Pulmonary artery endothelial cell (primary cell): ENCODE measurements at places on chromosomes 5 and 9. TPM values are rescaled to one million over a fixed set of nuclear protein-coding genes. Genes with fewer than 3 reads are reported as not detected.
A peak's percentile ranks its signal among the peaks of the same experiment; 100 is the strongest.

DNA sequence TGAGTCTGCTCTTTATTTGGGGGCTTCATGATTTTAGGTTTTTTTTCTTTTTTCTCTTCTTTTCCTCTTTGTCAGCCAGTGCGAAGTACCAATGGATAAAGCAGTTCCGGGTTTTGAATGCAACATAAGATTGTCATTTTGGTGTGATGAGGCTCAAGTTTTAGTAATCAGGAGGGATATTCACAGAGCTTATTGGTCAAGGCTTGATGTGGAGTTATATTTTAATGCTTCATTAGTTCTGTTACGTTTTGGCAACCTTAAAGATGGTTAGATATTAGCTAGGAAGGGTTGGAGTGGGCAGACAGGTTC, 1.4 kb downstream of the PIK3R1 start:
- no peak for DNase-seq

DNA sequence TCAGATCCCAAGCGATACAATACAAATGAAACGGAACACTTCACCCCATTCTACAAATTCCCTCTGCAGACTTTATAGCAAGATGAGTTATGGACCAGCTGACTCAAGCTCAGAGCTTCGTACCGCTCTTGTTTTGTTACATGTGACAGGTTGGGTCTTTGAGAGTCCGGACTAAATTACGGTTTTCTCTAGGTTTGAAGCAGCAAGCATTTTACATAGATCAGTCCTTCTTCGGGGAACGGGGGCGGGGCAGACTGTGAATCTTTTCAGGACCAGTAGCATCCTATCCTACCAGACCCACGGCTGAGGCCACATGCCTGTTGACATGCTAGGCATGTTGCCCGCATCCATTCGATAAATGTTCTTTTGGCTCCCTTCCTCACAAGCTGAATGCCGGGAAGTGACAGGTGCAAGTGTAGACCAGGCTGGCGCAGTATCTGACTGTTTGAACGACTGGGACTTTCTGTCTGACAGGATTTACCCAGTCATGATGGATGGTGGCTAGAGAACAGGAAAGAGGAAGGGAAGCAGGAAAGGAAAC, 811.0 kb upstream of the GRAMD2B start:
- no peak for DNase-seq

DNA sequence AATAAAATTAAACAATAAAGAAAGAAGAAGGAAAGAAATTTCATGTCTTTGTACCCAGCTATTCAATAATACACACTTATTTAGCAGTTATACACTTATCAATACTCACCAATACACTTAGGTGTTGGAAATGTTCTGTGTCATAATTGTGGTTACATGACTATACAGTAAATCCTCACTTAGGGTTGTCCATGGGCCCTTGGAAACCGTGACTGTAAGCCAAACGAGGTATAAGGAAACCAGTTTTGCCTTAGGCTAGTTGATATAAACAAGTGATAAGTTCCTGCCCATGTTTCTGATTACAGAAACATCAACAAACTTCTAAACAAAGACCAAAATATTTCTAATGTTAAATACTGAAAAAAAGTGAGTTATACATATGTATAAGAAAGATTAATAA, 10.0 kb upstream of the SLCO4C1 start:
- no peak for DNase-seq

DNA sequence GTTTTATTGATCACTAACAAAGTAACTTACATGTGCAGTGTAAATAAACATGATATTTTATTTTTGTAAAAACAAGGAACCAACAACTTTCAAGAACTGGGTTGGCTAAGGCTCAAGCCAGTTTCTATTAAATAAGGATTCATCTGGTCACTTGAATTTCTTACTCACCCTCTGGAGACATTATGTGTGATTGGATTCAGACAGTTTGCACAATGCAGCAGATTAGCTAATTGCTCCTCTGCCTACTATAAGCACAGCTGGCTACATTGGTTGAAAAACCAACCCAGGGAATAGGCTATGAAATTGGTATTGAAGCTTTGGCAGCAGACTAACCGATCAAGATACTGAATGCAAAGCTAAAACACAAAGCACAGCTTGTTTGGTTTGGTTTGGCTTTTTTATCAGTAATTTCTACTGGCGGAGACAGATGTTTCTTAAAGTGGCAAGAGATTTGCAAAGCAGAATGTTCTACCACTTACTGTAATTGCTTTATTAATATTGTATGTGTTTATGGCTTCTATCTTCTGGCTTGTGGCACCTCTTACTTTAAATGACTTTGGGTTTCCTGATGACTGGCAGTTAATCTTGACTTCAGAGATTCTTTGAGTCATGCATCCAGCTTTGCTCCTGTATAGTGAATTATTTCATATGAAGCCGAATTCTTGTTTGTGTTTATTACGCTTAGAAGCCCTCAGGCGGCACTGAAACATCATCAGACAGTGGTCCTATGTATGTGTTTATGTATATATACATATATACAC, 231.5 kb downstream of the MPDZ start:
- no peak for DNase-seq

DNA sequence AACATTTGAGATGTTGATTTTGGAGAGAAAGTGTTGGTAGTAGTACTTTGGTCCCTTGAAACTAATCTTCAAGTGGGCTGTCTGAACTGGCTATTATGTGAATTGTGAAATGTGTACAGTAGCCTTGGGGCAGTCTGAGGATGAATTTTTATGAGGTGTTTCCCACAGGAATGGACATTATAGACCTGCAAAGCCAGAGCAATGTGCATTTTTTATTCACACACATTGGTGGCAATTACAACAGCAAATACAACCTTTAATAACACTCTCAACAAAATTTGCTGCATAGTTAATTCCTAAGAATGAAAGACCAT, 147.0 kb downstream of the PAM start:
- no peak for DNase-seq

PCDHGB4 gene
- 9.3 and 12.4 TPM in 2 replicates for total RNA-seq

GRCh38 chr5:11037080-11037479, 276.0 kb upstream of the DAP start:
- no peak for DNase-seq

GRCh38 chr9:95788521-95788991, 86.9 kb upstream of the ERCC6L2 start:
- no peak for DNase-seq

GBGT1 gene
- total RNA-seq, result 17.3 and 21.5 TPM in 2 replicates

- peak; percentile 79 for DNase-seq
Measured at GRCh38 chr5:96537386-96537785, 104.3 kb upstream of the PCSK1 start.

TAF11L5 gene
- not detected in 2 replicates for total RNA-seq

- no peak for DNase-seq
Measured at GRCh38 chr9:128701227-128701854, 962 bp upstream of the PKN3 start.

- no peak for DNase-seq
Measured at GRCh38 chr5:139150367-139150999, 47.7 kb downstream of the SIL1 start.

- no peak for DNase-seq
Measured at GRCh38 chr9:134851020-134851419, 29.6 kb upstream of the FCN2 start.

- no peak for DNase-seq
Measured at GRCh38 chr5:89090037-89090436, 207.1 kb upstream of the MEF2C start.

HSD17B3 gene
- not detected in 2 replicates for total RNA-seq

RBM27 gene
- total RNA-seq, result 23.4 and 29.0 TPM in 2 replicates

- DNase-seq, result no peak
Measured at GRCh38 chr5:42250-42649, 49.7 kb upstream of the PLEKHG4B start.

DNA sequence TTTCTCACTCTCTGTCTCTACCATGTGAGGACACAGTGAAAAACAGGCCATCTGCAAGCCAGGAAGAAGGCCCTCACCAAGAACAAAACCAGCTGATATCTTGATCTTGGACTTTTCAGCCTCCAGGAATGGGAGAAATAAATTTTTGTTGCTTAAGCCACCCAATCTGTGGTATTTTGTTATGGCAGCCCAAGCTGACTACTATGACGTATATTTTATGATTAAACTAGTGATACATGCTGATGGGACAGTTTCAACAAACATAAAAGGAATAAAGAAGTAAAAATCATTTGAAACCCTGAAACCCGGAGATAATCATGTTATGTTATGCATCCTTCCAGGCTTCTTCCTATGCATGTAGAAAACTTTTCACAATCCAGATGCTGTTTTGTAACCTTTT, 71.5 kb upstream of the ERBIN start:
- DNase-seq, result no peak

- no peak for DNase-seq
Measured at GRCh38 chr5:180790524-180790923, 12.1 kb downstream of the MGAT1 start.

- DNase-seq, result no peak
Measured at GRCh38 chr9:93094658-93095204, 1.3 kb upstream of the CARD19 start.

BRINP1 gene
- total RNA-seq, result 0.11 TPM in 1 of 2 replicates, not detected in the other

PPP3R2 gene
- not detected in 2 replicates for total RNA-seq

STRBP gene
- total RNA-seq, result 9.2 and 14.3 TPM in 2 replicates

CCDC192 gene
- not detected in 2 replicates for total RNA-seq

INSL4 gene
- total RNA-seq, result not detected in 2 replicates

HMMR gene
- total RNA-seq, result 17.9 and 59.8 TPM in 2 replicates

DNA sequence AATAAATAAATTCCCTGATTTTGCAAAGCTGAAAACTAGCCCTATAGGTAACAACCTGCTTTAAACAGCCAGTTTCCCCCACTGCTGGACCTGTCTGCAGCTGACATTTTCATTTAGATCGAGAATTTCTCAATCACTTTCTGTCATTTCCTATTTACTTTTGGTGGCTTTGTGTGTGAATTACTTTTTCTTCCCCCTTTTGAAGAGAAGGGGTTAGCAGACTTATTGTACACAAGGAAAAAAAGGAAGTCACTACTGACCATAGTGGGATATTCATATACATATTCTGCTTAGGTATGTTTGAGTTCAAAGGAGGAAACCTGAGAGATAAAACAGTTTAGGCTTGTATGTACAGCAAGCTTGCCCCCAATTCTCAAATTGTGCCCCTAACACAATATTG, 27.0 kb upstream of the IFNB1 start:
- no peak for DNase-seq

AJM1 gene
- 0.66 and 0.78 TPM in 2 replicates for total RNA-seq

GRCh38 chr9:89522261-89522958, 24.5 kb upstream of the SEMA4D start:
- no peak for DNase-seq

SERINC5 gene
- 6.3 and 6.8 TPM in 2 replicates for total RNA-seq
